ENCODE measurements at places on chromosomes 1 and 21. TPM values are rescaled to one million over a fixed set of nuclear protein-coding genes. Genes with fewer than 3 reads are reported as not detected.

The RSPH1 gene
- total RNA-seq, result 1.5 TPM

- DNase-seq, result no peak
Observed at GRCh38 chr1:210294999-210295745, 33.5 kb upstream of the HHAT start.

DNA sequence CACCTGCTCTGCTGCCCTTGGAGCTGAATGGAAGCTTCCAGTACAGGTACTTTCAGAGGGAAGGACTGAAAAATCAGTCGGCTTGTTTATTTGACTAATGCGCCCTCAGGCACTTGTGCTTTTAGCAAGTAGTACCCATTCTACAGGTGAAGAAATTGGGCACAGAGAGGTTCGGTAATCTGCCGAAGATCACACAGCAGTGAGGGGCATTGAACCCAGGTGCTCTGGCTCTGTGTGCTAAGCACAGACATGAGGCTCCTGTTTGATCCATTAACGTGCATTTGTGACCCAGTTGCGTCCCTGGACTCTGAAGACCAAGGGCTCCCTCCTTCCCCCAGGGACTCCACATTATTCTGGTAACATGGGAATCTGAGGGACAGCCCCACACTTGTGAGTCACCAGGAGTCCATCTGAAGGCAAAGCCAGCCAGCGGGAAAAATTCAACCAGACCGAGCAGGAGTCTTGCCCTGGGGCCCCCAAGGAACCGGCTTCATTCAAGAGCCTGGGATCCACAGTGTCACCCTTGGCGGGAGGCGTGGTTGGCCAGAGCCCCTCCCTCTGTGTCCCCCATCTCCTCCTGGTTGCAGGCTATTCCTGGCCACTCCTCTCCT is 192.4 kb upstream of the ARHGEF16 start:
- no peak for DNase-seq

DNA sequence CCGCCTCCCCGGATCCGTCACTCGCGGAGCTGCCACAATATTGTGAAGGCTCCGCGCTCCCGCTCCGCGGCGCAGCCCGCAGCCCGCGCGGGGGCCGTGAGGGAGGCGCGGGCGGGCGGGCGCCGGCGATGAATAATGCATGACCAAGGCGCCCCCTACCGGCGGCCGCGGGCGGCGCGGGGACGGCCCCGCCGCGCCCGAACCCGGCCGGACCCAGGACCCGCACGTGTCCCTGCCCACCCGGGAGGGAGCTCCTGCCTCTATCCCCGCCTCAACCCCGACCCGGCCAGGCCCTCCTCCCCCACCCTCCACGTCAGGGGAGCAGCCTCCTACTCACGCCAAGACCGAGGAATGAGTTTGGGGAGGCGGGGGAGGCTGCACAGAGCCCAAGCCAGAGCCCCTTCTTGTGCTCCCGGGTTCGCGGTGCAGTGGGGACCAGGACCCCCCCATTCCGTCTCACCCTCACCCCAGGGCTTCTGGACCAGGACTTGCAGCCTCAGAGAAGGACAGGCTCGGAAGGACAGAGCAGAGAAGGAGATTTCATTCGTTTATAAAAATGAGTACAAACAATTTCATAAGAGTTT is 70.8 kb upstream of the CASZ1 start:
- DNase-seq, result no peak

DNA sequence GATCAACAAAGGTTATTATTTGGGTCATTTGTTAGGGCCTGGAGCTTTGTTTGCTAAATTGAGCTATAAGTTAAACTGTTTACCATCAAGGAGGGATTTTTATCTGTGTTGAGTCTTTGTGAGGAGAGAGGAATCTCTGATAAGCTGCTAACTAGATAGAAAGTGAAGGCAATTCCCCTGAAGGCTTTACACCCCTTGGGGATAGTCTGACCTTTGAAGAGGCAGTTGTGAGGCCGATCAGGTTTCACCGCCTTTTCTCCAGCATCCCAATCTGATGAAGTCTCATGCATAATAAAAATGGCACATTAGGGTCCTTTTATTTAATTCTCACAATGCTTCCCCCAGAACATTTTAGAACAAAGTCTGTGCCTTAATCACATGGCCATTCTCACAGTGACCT is 21.8 kb downstream of the C1orf21 start:
- no peak for DNase-seq

Measured in HCT116 (cell line).